Karpas-422 (cell line): ENCODE measurements at places on chromosomes 4 and X. TPM values are rescaled to one million over a fixed set of nuclear protein-coding genes. Genes with fewer than 3 reads are reported as not detected.
A peak's percentile ranks its signal among the peaks of the same experiment; 100 is the strongest.

GRCh38 chr4:30460818-30461217 is 259.4 kb upstream of the PCDH7 start:
- H3K27ac ChIP-seq = no peak overlapping the region
- no peaks in the 10 kb centered on the region for H3K36me3 ChIP-seq
- H3K27me3 ChIP-seq = no peaks in the 10 kb centered on the region
- H3K4me1 ChIP-seq = no peaks in the 10 kb centered on the region

Gene PPP2R2C
- total RNA-seq = not detected in 2 replicates

DNA sequence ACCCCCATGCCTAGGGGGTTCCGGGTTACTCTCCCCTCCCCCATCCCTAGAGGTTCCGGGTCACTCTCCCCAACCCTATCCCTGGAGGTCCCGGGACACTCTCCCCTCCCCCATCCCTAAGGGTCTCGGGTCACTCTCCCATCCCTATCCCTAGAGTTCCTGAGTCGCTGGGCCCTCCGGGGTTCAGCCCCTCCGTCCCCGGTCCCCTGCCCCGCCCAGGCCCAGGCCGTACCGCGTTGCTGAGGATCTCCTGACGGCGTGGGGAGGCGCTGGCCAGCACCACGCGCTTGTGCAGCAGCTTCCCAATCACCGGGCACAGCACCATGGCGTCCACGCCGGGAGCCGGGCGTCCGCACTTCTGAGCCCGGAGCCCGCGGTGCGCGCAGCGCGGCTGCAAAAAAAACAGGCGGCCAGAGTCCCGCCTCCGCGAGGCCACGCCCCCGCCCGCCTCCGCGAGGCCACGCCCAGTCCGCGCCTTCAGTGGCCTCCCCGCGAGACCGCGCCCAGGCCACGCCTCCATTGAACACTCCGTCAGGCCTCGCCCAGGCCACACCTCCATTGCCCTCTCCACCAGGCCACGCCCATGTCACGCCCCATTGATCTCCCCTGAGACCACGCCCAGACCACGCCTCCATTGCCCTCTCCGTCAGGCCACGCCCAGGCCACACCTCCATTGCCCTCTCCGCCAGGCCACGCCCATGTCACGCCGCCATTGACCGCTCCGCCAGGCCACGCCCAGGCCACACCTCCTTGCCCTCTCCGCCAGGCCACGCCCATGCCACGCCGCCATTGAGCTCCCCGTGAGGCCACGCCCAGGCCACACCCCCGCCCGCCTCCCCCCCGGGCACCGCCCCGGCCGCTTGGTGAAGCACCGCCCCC is at the start of gene ASMTL:
Gene ASMTL, minus strand, starts transcription at position 394 of the 879 bp plus-strand sequence. Its CDS starts 69 bp downstream, at position 325.
- H3K27me3 ChIP-seq = no peaks in the 10 kb centered on the region
- peak; percentile 100 for DNase-seq
- peak within 1 kb of the TSS; percentile 95 for H3K4me3 ChIP-seq

DNA sequence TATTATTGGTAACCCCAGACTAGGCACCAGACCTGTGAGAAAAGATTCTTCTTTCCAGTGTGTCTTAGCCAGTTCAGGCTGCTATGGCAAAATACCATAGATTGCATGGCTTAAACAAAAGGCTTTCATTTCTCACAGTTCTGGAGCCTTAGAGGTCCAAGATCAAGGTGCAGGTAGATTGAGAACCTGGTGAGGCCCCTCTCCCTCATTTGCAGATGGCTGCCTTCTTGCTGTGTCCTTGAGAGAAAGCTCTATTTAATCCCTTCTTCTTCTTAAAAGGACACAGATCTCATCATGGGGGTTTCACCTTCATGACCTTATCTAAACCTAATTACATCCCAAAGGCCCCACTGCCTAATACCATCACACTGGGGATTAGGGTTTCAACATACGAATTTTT is 3.5 kb upstream of the PDLIM3 start:
- no peak overlapping the region for H3K4me3 ChIP-seq
- no peak overlapping the region for H3K27ac ChIP-seq
- H3K36me3 ChIP-seq = no peaks in the 10 kb centered on the region
